ENCODE measurements at places on chromosomes 1 and 21.

- DNase-seq = no peak
Observed at GRCh38 chr1:207713529-207713928, 38.3 kb upstream of the CD46 start.

GRCh38 chr1:8687039-8687438, 130.4 kb downstream of the RERE start:
- DNase-seq = no peak

DNA sequence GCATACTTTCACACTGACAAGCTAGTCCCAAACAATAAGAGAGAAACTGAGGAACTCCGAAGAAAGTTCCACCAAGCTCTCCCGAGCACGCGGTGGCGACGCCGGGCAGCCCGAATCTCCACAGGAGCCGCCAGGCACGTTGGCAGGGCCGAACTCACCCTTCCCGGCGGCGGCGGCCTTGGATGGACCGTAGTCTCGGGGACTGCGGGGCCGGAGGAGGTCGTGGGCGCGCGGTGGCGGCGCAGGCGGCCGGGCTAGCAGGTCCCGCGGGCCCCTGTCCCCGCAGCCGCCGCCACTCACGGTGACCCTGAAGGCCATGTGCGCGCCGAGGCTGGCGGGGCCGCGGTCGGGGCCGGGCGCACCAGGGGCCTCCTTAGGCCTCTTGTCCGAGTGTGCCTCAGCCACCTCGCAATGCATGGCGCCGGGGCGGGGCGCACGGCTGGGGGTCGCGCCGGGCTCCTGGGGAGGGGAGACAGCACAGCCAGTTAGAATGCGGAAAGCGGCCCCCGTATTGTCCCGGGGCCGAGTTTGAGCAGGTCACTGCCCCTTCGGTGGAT, 1.2 kb downstream of the GLIS1 start:
- no peak for DNase-seq

DNA sequence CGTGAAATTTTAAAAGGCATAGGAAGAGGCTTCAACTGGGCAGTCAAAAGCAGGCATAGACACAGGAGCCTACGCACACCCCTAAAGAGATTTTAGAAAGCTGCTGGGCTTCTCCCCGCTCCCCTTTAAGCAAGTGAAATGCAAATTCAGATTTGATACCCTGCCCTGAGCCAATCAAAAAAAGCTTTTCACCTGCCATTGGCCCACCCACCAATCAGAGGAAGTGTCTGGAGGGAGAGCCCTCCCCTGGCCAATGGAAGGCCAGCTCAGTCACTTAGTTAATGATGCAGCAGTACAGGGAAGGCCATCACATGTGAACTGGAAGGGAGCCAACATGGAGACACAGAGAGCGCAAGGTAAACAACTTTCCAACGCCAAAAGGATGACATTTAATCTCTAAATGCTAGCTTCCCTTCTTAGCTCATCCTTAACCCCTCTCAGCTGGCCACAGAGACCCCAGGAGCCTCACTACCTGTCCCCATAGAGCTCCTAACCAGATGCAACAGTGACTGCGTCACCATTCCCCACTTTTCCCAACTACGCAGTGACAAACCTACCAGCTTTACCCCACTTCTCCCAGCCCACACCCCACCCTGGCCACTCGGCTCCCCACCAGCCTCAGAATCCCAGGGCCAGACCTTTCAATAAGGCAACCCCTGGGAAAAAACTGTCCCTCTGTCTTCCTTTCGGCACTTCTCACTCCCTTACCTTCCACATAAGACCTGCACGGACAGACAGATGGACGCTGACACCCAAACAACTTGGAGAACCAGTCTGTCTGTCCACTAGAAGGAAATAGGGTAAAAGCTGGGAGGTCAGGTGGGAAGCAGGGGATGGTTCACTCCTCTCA, 71.0 kb downstream of the CD46 start:
- peak; percentile 85 for DNase-seq

DNA sequence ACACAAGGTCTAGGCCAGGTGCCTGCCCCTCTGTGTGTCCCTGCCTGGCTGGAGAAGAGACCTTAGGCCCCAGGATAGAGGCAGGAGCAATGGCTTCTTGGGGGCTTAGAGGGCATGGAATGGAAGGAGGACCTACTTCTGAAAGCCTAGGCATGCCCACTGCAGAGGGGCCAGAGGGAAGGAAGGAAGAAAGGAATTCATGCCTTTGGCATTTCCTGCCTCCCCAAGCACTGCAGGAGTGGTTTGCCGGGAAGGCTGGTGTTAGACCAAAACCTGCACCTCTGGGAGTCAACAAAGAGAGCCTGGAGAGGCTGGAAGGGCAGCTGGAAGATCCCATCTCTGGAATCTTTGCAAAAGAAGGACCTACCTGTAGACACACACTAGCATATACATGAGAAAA, 50.7 kb upstream of the KCNE2 start:
- no peak for DNase-seq

DNA sequence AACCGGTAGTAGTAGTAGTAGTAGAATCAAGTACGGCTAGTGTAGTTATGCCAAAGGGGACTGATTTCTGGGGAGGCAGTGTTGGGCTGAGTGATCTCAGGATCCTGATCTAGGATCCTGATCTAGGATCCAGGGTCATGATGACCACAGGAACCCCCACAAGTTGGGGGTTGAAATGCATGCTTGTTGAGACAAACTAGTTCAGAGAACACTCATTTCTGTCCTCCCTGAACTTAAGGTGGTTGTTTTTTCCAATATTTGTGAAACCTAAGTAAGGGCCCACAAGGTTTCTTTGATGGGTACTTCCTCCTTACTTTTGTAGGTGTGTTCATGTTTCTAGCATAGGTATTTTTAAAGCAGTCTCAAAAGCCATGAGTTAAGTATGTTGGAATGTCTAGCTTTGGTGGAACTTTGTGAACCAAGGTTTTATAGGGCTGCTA, 33.9 kb upstream of the PDC start:
- no peak for DNase-seq

DNA sequence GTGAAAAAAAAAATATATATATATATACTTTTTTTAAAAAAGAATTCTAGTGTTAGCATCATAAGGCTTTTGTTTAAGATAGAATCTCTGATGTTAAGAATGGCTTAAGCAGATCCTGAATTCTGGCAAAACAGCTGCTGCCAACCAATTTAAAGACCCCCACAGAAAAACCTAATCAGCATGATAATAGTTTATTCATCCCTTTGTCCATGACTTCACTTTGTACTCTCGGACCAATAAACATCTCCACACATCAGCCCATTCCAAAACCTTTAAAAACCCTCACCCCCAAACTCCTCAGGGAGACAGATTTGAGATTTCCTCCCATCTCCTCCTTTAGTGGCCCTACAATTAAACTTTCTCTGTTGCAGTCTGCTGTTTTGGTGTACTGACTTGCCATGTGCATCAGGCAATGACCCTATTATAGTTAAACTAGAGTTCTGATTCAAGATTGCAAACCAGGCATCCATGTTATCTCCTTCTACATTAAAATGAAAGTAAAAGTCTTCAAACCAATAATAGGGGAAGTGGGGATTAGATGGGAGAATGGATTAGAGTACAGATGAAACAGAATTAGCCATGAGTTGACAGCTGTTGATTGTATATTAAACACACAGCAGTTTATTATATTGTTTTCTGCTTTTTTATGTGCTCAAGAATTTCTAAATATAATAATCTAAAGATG, 9.8 kb upstream of the PHTF1 start:
- no peak for DNase-seq

DNA sequence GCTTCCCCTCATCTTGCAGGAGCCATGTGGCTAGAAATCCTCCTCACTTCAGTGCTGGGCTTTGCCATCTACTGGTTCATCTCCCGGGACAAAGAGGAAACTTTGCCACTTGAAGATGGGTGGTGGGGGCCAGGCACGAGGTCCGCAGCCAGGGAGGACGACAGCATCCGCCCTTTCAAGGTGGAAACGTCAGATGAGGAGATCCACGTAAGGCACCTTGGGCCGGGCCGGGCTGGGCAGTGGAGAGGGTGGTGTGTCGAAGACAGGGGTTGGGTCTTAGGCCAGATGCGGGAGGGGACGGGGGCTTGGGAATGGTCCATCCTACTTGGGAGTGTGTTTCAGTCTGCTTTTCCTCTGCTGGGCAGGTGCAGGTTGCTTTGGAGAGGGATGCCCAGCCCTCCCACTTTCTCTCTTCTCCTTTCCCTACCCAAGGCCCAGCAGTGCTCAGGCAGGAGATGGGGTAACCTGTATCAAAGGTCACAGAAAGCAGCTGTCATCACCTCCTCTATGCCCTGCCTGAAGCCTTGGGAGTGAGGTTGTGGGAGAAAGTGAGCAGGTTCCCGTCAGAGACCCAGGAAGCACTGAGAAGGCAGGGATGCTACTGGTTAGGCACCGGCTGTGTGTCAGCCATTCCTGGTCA, 18.9 kb downstream of the EPHX1 start:
- DNase-seq = no peak

Data from GM12892 (cell line).